ENCODE measurements at places on chromosomes 1 and 21.
A peak's percentile ranks its signal among the peaks of the same experiment; 100 is the strongest.

GRCh38 chr1:111850109-111850508 is 94.4 kb downstream of the DDX20 start:
- DNase-seq: no peak

GRCh38 chr1:224629965-224630364 is 13.8 kb downstream of the CNIH3 start:
- DNase-seq: no peak

DNA sequence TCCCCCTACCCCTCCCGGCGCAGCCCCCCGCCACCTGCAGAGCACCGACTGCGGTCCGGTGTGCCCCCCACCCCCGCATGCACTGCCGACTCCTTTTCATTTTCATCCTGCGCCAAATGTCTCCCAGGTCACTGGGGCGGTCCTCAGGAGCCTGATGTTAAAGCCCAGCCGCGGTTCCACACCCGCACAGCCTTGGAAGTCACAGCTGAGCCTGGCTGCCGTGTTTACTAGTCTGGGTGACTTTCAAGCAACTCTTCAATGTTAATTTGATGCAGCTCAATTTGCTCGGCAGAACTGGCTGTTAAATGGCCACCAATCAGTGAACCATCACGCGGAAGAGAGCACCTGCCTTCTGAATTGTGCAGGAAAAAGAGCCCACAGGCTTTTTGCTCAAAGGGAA is 27.2 kb downstream of the THAP3 start:
- DNase-seq: no peak

DNA sequence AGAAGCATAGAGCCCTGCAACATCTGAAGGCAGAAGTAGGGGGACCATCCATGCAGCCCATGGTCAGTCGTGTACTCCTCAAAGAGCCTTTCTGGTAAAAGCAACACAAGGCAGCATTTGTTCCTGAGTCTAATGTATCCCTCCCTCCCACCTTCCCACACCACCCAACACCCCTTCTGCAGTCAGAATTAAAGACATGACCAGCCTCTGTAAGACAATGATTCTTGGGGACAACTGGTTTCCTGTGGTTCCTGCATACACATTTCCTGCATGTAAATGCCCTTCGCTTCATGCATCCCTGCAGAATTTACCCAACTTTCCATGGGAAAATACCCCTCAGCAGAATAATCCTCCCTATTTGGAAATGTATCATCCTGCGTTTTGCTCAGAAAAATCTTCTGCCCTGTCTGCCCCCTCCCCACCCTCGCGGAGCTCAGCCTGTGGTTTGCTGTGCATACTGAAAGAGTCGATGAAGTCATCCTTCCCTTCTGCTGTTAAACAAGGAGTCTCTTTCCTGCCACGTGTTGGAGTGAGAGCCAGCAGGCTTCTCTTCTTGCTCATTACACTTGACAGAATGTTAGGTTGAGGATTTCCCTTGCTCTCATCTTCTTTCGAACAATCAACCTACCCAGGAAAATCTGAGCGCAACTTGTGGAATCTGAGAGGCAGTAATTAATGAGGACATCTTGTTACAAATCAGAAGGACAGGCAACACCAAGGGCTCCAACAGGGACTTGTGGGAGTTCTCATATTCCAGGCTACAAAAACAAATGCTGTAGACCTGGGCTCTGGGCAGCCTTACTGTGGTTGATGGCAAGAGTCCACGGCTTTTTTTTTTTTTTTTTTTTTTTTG is 4.7 kb downstream of the TNN start:
- peak; percentile 37 for DNase-seq

DNA sequence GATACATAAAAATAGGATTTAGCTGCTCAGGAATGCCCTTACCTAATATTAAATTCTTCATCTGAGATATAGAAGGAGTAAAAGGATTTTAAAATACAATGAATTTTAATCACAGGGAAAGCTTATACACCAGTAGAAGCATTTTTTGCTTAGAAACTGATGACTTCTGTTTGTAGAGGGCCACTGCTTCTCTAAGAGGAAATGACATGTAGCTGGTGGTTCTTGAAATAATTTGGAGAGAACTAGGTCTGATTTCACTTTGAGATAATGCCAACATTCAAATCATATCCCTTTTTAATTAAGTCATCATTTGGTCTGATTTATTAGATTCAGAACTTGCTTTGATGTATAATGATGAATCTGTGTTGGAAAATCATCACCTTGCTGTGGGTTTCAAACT is 166.6 kb upstream of the SGIP1 start:
- no peak for DNase-seq
